Stimulated activated CD4-positive, alpha-beta T cell treated with anti-CD3 and anti-CD28 coated beads, Interleukin-15, amount 100 ng/mL, for 1 hour (primary cell): ENCODE measurements at places on chromosomes 6 and 20.

DNA sequence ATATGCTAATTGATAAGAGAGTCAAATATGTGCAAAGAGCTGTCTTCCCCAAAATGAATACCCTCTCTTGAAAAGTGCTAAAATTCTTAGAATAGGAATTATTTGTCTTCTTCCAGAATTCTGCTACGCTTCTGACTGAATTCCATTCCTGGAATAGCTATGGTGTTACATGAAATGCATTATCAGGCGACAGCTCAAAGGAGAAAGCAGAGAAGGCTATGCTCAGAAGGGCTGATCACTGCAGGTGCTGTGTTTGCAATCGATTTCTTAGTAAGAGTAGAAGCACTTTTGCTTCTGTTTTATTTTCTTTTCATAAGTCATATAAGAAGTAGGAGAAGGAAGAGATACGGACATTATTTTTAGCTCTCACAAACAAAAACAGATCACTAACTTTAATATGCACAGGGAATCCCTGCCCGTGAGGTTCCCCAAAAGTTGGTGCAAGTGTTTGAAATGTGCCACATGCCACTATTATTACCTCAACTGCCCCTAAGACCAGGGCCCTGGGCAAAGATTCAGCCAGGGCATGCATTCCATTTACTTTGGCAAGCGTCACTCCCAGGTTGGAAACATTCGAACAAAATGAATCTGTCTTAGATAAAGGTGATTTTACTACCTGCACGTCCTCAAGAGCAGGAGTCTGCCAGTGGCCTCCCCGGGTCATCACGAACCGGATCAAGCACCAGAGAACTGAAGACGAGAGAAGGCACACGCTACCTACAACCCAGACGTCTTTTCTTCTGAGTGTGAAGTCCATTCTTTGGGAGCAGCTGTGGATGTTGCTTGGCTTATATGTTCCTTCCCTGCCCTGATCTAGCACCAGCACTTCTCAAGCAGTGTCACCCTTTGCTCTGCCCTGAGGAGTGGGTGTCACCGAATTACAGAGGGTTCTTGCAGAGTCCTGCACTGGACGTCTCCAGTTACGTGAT is 7.2 kb downstream of the MYLK4 start:
- DNase-seq: no peak

- DNase-seq: peak; percentile 18
Observed at GRCh38 chr6:43052842-43053544, 658 bp downstream of the CUL7 start.

GRCh38 chr6:26183581-26184366 is 96.5 kb downstream of the HFE start:
- peak; percentile 33 for DNase-seq

DNA sequence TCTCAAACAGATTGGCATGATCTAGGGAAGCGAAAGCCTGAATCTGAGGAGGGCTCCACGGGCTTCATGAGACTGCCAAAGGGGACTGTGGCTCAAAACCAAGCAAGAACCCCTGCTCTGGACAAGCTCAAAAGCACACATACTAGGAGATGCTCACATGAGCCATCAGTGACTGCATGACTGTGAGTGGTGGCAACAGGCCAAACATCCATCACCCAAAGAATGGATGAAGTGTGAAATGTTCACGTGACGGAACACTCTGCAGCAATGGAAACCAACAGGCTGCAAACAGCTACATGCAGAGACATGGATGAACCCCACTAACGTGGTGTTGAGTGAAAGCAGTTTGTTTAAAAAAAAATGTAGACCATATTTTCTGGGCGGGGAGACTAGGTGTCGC is 136.3 kb downstream of the PREX1 start:
- no peak for DNase-seq

- no peak for DNase-seq
Observed at GRCh38 chr20:38260378-38261053, at the start of gene KIAA1755. KIAA1755 (minus strand) TSS chr20:38260735; CDS start chr20:38260500, 235 bp downstream.

- no peak for DNase-seq
Observed at GRCh38 chr6:25387483-25387882, 108.3 kb downstream of the CARMIL1 start.

DNA sequence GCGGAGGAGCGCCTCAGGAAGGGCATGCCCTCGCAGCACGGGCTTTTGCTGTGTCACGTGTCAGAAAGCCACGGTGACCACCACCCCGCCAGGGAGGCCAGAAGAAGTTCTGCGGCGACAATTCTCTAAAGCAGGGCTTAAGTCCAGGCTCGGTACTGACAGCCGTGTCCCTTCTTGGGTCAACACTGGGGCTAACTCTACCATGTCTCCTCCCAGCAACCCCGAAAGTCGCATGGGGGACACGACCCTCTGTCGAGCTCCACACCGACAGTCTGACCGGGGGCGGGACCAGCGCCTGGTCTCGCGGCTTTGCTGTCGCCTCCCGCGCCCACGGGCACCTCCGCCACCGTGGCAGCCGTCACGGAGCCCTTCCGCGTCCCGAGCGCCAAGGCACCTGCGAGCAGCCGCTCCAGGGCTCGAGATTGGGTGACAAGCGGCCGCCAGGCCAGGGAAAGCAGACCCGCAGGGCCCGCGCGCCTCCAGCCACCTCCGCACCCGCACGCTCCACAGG is 534 bp downstream of the NANP start:
- peak; percentile 3 for DNase-seq

DNA sequence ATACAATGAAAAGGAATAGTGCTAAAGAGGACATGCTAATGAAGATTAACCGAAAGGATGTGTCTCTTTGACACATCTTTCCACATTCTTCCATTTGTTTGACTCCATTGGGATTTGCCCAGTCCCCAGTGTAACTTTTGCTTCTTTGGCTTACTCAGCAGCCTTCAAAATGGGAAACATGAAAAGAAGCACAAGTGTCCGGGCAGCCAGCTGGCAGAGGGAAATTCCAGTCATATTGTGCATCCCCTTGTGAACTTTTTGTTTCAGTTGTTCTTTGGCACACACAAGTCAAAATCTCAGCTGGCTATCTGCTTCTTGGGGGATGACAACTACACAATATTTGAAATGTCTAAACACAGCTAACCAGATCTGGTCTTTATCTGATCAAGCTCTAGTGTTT is 157.4 kb downstream of the OGFRL1 start:
- DNase-seq: no peak

GRCh38 chr6:30311671-30312070 is 15.1 kb upstream of the TRIM39 start:
- no peak for DNase-seq

- DNase-seq: no peak
Observed at GRCh38 chr6:100719883-100720682, 161.0 kb downstream of the ASCC3 start.

- DNase-seq: no peak
Observed at GRCh38 chr20:24964506-24964840, 15.4 kb downstream of the CST7 start.

DNA sequence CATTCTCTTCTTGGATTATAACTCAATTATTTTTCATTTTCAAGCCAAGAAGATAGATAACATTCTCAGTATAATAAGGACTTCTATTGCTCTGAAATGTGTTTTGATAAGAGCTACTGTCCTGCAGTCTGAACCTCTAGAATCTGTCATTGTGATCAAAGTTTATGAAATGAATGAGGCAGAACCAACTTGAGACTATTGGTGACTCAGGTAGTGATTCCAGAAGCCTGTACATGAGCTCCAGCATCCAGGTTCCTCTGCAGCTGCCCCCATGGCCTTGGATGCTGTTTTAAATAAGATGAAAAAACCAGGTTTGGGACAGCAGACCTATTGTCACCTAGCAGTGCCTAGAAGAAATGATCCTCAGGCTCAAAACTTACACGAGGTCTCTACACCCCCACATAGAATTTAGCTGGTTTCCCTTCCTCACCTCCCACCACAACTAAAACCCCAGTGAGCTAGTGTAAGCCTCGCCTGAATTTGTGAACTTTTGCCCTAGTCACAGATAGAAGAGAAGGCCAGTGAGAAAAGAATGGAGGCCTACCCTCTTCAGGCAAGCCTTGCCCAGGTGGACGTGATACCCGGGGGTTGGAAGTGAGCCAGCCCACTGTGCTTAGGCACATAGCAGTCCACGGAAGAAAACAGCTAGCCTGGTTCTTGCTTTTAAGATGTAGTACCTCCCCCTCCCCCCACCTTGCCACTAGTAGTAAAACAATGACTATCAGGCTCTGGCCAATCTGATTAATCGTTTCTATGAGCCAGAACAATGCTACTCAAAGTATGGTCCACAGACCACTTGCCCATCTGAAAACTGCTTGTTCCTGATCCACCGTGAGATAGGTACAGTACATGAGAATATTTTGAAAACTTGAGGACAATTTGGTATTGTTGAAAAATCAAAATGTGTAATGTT is 73.0 kb upstream of the SYNJ2 start:
- DNase-seq: no peak
